ENCODE measurements at places on chromosomes 11 and 22.

- no peak for DNase-seq
These were observed 39.8 kb upstream of the CD82 start for GRCh38 chr11:44525473-44526252.

DNA sequence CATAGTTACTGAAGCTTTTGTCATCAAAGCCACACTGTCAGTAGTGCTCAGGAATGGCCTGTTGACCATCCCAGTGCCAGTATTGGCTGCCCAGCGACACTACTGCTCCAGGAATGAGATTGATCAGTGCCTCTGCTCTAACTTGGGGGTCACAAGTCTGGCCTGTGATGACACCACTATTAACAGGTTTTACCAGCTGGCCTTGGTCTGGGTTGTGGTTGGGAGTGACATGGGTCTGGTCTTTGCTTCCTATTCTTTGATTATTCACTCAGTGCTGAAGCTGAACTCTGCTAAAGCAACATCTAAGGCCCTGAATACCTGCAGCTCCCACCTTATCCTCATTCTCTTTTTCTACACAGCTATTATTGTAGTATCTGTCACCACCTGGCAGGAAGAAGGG, 21.5 kb downstream of the OR56B4 start:
- no peak for DNase-seq

DNA sequence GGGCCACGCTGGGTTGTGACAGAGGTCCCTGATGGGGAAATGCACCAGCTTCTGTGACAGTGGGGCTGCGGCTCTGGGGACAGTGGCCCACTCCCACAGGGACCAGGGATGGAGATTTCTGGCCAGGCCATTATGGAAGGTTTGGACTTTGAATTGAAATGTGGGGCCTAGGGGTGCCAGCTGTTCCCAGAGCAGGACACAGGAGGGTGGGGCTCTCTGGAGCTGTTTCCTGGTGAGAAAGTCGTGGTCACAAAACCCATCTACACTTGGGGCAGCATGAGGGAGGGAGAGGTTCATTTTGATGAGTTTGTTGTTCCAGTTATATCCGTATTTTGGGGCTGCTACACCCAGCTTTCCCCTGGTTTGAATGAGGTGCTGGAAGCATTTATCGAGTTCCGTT, 52.2 kb downstream of the LRP5 start:
- DNase-seq: no peak

- DNase-seq: no peak
These were observed 935 bp upstream of the RCOR2 start for GRCh38 chr11:63917692-63918506.

- no peak for DNase-seq
These were observed 38.5 kb downstream of the ST3GAL4 start for GRCh38 chr11:126394036-126394435.

DNA sequence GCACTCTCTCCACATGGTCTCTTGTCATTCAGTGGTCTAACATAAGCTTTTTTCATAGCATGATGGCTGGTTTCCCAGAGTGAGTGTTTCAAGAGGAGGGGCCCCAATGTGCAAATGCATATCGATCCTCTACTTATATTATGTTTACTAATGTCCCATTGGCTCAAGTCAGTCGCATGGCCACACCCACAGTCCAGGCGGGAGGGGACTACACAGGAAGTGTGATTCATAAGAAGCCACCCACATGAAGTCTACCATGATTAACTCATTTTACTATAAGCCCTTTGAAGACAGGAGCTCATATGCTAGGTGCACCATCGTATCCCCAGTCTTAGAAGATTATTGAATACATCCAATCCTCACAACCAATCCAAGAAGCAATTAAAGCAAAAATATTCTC, 89.5 kb upstream of the ISX start:
- DNase-seq: no peak
